Inflammatory macrophage treated with lipopolysaccharide for 1 hour (primary cell): ENCODE measurements at places on chromosomes 16 and 17.

GRCh38 chr16:8950580-8951077 is 13.1 kb downstream of the USP7 start:
- no peak for DNase-seq

DNA sequence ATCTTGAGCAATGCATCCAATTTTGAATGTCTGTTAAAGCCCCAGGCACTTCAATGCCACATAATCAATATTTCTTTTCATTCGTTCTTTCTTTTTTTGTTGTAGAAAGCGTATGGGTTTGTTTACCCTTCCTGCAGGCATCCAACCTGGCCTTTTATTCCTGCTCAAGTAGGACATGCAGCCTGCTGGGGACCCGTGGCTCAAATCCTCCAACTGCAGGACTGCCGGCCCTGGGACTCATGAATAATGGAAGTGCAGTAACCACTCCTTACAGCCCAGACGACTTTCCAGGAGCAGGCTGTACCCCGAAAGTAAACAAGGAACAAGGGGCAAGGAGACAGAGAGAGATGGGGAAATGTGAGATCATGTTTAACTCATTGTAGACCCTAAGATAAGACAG is 126.4 kb downstream of the SALL1 start:
- DNase-seq, result no peak

DNA sequence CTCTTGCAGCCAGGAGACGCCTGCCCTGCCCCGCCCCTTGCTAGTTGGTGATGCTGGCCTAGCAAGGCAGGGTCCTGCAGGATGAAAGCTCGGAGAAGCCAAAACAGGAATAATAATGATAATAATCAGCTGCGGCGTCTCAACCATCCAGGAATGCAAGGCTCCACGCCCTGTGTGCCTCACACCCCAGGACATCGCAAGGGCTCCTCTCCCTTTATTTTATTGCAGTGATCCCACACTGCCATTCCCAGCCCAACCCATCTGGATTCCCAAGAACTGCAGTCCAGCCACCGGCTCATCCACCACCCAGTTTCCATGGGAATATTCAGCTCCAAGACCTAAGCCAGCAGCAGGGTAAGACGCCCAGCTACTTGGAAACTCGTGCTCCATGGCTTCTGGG is 21.0 kb upstream of the ZNF652 start:
- DNase-seq, result no peak

- DNase-seq, result no peak
Measured at GRCh38 chr16:6341981-6342380, 990.7 kb upstream of the RBFOX1 start.

DNA sequence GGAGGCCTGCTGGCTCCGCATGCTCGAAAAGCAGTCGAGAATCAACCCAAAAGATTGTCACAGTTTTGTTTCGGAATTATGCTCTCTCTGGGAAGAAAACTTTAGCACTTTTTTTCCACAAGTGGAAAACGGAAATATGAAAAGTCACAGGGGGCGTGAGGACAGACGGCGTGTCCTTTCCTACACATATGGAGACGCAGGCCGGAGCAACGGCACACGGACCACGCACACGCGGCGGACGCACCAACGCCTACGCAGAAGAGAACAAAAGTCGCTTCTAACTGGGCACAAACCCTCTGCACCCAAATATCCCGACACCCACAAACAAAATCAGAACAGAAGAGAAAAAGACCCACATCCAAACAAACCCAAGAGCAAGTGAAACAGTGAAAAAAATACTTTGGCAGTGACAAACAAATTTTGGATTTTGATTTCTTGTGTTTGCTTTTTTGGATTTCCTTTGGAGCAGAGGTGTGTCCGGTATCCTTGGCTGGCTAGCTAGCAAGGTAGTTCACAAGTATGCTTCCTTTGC is 9.3 kb upstream of the PABPN1L start:
- DNase-seq, result no peak

DNA sequence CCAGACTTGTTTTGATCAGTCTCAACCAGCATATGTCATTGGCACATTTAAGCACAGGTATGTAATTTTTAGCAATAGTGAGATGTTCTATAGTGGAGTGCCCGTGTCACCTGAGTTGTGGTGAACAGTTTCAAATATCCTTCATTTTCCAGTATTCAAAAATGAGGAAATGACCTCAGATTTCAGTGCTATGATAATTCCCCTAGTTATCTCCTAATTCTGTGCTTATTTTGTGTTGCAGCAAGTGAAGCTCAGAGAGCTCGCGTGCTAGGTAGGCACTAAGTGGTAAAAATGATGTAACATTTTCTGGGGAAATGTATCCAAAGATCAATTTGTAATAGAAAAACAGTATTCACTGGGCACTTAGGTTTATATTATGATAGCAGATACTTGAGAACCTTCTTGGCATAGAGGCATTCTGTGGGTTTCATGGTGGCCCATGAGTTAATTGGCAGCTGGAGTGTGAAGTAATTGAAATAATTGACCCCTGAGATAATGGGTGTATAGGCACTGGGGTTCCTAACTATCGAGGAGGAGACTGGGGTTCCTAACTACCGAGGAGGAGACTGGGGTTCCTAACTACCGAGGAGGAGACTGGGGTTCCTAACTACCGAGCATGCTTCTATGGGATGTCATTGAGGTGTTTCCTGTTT is 159.1 kb downstream of the PRKCA start:
- DNase-seq, result peak; percentile 71

- no peak for DNase-seq
Measured at GRCh38 chr17:76812263-76812662, 55.9 kb upstream of the MGAT5B start.

DNA sequence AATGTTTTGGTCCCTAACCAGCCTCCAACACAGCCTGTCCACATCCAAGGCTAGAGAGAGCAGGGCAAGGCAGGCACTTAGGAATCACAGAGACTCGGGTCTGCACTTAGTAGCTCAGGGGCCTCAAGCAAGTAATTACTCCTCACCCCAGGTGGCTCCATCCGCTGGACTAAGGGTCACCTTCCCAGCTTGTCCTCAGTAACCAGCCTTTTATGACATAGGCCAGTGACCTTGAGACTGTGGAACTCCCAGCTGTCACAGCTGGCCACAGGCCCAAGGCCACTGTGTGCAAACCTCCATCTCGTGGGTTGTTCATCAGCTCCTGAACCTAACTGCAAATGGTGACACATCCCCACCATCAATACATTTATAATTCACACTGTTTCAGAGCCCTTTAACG is 68.6 kb downstream of the CDYL2 start:
- DNase-seq, result no peak

GRCh38 chr16:56711862-56712261 is 18.1 kb upstream of the NUP93 start:
- no peak for DNase-seq

GRCh38 chr16:54677308-54677950 is 253.2 kb upstream of the IRX5 start:
- DNase-seq, result no peak
